Activated CD4-positive, alpha-beta T cell treated with anti-CD3 and anti-CD28 coated beads for 1 hour (primary cell): ENCODE measurements at places on chromosomes 4 and X.

DNA sequence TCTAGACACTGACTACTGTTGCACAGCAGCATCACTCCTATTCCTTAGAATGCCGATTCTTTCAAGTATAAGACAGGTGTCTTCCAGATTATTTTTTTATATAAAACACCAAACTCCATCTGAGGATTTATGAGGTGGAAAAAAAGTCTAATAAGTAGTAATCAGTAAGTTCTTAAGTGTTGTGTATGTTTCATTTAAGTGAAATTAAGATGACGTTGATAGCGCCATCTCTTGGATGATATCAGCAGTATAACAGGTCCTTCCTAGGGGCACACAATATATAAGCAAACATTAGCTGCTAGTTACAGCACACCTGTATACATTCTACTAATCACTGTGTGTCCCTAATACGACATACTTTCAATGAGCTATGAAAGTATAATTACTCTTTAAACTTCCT is 99.6 kb upstream of the STS start:
- no peak for DNase-seq

- no peak for DNase-seq
These were observed 106.1 kb downstream of the GALNTL6 start for GRCh38 chr4:171919314-171919713.

DNA sequence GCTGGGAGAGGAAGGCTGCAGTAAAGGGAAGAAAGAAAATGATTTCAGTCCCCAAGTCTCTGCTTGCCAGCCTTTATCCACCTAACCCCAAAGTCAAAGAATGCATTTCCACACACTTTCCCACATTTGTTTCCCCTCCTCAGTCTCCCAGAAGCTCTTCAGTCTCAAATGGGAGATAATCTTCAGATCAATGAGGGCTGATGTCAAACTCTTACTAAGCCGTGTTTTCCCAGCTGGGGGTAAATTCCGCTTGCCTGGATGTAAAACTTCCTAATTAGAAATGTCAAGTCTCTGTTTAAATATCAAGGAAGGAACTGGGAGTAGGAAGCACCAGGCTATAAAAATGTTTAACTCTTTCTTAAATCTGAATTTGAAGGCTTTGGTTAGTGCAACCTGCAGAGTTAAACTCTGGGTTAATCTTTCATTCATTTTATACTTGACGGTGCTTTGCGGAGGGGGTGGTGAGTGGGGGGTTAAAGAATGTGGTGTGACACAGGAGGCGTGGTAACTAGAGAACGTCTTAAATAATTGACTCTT is 601.4 kb upstream of the ACTRT1 start:
- DNase-seq: no peak

DNA sequence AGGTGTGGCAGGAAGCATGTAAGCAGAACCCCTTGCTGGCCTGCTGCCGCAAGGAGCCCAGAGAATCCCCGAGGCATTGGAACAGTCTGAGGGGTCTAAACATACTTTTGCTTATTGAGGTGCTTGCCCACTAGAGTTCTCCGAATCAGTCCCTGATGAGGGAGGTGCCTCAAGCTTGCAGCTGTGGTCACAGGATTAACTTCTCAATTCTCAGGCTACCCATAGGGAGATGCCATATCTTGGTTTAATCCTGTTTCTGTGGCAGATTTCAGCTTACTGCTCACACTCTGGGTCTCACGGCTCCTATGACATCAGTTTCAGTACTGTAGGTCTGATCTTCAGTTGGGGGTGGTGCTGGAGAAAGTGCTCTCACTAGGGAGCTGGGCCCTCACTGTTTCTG is 39.9 kb downstream of the CCNG2 start:
- no peak for DNase-seq

DNA sequence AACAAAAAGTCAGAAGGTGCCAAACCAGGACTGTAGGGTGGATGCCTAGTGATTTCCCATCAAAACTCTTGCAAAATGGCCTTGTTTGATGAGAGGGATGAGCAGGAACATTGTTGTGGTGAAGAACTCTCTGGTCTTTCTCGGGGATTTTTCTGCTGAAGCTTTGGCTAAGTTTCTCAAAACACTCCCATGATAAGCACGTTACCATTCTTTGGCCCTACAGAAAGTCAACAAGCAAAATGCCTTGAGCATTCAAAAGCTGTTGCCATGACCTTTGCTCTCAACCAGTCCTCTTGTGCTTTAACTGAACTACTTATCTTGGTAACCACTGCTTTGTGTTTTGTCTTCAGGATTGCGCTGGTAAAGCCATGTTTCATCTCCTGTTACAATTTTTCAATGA is 3.0 kb upstream of the SEC31A start:
- no peak for DNase-seq

GRCh38 chr4:20341134-20341738 is 89.5 kb downstream of the SLIT2 start:
- DNase-seq: no peak
